Psoas muscle (tissue), 8 donors: ENCODE measurements at places on chromosomes 4 and X. TPM values are rescaled to one million over a fixed set of nuclear protein-coding genes. Genes with fewer than 3 reads are reported as not detected.
A peak's percentile ranks its signal among the peaks of the same experiment; 100 is the strongest.

- no peaks in the 10 kb centered on the region for H3K36me3 ChIP-seq
- H3K4me3 ChIP-seq: no peak overlapping the region
Measured at GRCh38 chrX:11135564-11136185, 24.5 kb downstream of the HCCS start.

DNA sequence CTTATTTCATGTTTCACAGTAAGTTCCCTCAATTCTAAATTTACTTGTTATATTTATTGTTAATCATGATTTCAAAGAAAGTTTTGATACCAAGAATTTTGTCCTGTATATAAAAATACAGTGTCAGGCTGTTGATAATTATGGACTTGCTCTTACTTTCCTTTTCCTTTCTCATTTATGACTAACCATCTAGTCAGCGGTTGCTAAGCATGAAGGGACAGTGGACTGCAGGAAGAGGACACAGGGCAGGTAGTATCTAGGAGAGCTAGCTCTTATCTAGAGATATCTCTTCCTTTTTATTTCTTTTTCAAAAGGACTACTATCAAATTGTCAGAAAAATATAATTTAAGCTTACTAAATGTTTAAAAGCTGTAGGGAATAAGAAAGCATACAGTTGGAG, 1.6 kb downstream of the OPRPN start:
- no peak for DNase-seq
- H3K36me3 ChIP-seq: no peaks in the 10 kb centered on the region
- H3K4me1 ChIP-seq: no peaks in the 10 kb centered on the region
- H3K27me3 ChIP-seq: no peaks in the 10 kb centered on the region
- no peak overlapping the region for H3K4me3 ChIP-seq

The CYSLTR1 gene
- 0.48 TPM for total RNA-seq

- H3K36me3 ChIP-seq: no peaks in the 10 kb centered on the region
- peaks cover 3% of the 10 kb centered on the region for H3K4me1 ChIP-seq
- H3K4me3 ChIP-seq: no peak overlapping the region
- no peak for DNase-seq
Measured at GRCh38 chr4:185071236-185071811, 53.0 kb downstream of the HELT start.

The FMR1NB gene
- total RNA-seq: not detected

The SMR3B gene
- total RNA-seq: not detected

The USP9X gene
- total RNA-seq: 87.4 TPM

The GYG2 gene
- not detected for total RNA-seq

DNA sequence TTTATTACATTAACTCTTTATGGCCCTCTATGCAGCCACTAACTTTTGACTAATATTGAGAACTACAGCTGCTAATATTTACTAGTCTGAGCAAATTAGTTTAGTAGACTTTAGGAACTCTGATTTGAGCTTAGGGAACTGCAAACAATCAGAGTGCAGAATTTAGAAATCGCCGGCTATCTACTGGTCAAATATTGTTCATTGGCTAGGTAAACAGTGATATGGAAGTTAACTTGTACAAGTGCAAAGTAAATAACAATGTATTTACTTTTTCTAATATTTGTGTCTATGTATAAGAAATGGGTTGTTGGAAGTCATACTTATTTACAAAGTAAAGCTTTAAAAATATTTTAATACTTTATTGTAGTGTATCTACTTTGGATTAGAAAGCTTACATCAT, 279.6 kb downstream of the CFAP299 start:
- H3K36me3 ChIP-seq: no peaks in the 10 kb centered on the region
- no peaks in the 10 kb centered on the region for H3K4me1 ChIP-seq
- no peak overlapping the region for H3K27ac ChIP-seq
- H3K27me3 ChIP-seq: no peaks in the 10 kb centered on the region
- no peak overlapping the region for H3K4me3 ChIP-seq
- no peak for DNase-seq

The PAGE5 gene
- total RNA-seq: not detected

The SPP1 gene
- 8.0 TPM for total RNA-seq

The FAT1 gene
- total RNA-seq: 5.8 TPM

- no peak overlapping the region for H3K27ac ChIP-seq
- no peaks in the 10 kb centered on the region for H3K4me1 ChIP-seq
- no peak overlapping the region for H3K4me3 ChIP-seq
- H3K36me3 ChIP-seq: no peaks in the 10 kb centered on the region
- no peak for DNase-seq
- no peaks in the 10 kb centered on the region for H3K27me3 ChIP-seq
Measured at GRCh38 chrX:115339441-115340025, 50.0 kb downstream of the LUZP4 start.

The MAOA gene
- total RNA-seq: 115 TPM

DNA sequence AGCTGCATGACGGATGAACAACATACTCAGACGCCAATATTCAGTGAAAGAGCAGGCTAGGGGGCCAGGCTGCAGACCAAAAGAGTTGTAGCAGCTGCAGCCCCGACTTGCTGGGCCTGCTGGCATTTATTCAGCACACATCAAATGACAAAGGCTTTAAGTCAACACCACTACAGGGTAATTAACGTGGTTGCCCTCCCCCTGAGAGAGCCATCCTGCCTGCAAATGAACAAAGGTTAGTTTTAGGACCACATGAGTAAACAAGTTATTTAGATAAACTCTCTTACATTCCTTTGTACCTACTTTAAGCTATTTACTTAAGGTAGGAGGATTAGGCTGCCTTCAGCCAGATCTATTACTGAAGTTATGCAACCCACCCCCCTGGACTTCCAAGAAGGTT, 1329.1 kb downstream of the PCDH18 start:
- no peaks in the 10 kb centered on the region for H3K4me1 ChIP-seq
- H3K36me3 ChIP-seq: no peaks in the 10 kb centered on the region
- no peak overlapping the region for H3K4me3 ChIP-seq
- no peaks in the 10 kb centered on the region for H3K27me3 ChIP-seq
- no peak overlapping the region for H3K27ac ChIP-seq

DNA sequence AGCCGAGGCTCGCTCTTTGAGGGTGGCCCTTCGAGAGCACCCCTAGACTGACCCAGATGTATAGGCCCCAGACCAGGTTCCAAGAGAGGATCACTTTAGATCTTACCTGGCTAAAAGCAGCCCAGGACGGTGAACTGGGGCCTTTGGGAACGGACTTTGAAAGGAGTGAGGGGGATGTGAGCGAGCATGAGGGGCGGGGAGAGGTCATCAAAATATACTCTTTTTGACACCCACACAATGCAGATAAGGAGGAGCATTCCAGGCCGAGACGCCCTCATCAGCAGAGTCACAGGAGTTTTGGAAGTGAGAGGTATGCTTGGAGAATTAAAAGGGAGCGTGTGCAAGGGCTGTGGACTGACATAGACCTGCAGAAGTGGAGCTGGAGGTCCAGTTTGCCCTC, 528 bp downstream of the NSDHL start:
- no peaks in the 10 kb centered on the region for H3K4me1 ChIP-seq
- H3K27ac ChIP-seq: peak overlapping the region; percentile 63
- H3K4me3 ChIP-seq: peak overlapping the region; percentile 73
- DNase-seq: no peak
- no peaks in the 10 kb centered on the region for H3K36me3 ChIP-seq

GRCh38 chr4:108156391-108156790, 12.3 kb downstream of the LEF1 start:
- H3K4me1 ChIP-seq: no peaks in the 10 kb centered on the region
- DNase-seq: no peak
- peaks cover 46% of the 10 kb centered on the region for H3K27me3 ChIP-seq
- H3K27ac ChIP-seq: no peak overlapping the region

- H3K4me3 ChIP-seq: no peak overlapping the region
- H3K27ac ChIP-seq: no peak overlapping the region
- H3K27me3 ChIP-seq: no peaks in the 10 kb centered on the region
- no peaks in the 10 kb centered on the region for H3K4me1 ChIP-seq
- peaks cover 52% of the 10 kb centered on the region for H3K36me3 ChIP-seq
Measured at GRCh38 chrX:153948002-153948466, 3.6 kb upstream of the RENBP start.

The CT45A3 gene
- total RNA-seq: not detected

The UGT2B17 gene
- not detected for total RNA-seq

The PLS3 gene
- total RNA-seq: 14.4 TPM

GRCh38 chr4:151569650-151570049, 160.7 kb downstream of the FHIP1A start:
- H3K27me3 ChIP-seq: no peaks in the 10 kb centered on the region
- no peak overlapping the region for H3K4me3 ChIP-seq
- peaks cover 12% of the 10 kb centered on the region for H3K4me1 ChIP-seq
- no peak for DNase-seq
- no peak overlapping the region for H3K27ac ChIP-seq

The NAA11 gene
- not detected for total RNA-seq

The ASB9 gene
- 0.71 TPM for total RNA-seq

DNA sequence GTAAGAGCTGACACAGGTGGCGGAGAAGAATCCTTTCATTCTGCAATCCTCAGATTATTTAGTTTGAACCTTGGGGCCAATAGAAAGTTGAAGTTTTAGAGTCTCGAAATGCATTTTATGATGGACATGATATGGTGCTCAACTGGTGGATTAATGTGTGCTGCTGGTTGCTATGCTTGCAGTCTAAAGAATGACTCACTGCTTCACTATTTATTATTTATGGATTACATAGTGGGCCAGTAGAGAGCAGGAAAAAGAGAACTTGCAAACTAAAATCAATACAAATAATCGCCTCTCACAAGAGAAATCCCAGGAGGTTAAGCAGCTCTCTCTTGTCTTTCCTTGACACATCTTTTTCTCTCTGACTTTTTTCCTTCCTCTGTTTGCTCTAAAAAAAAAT, 2326.8 kb upstream of the AGA start:
- DNase-seq: no peak
- no peak overlapping the region for H3K4me3 ChIP-seq
- H3K4me1 ChIP-seq: no peaks in the 10 kb centered on the region
- no peaks in the 10 kb centered on the region for H3K27me3 ChIP-seq
